ENCODE measurements at places on chromosomes 4 and X.

GRCh38 chrX:54483946-54484345 lies 12.1 kb downstream of the FGD1 start:
- DNase-seq = no peak

- DNase-seq = no peak
Measured at GRCh38 chr4:94548571-94548970, 96.8 kb downstream of the PDLIM5 start.

DNA sequence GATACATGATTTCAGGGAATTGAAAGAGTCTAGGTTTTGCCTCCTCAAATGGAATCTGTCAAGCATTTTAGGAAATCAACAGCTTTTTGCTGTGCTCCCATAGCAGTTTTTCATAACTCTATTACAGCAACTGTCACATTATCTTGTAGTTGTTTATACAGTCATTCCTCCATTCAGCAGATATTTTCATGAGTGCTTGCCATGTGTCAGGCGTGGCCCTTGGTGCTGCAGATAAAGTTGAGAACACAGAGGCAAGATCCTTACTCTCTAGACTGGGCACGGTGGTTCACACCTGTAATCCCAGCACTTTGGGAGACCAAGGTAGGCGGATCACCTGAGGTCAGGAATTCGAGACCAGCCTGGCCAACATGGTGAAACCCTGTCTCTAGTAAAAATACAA lies 67.3 kb downstream of the MCUB start:
- no peak for DNase-seq

DNA sequence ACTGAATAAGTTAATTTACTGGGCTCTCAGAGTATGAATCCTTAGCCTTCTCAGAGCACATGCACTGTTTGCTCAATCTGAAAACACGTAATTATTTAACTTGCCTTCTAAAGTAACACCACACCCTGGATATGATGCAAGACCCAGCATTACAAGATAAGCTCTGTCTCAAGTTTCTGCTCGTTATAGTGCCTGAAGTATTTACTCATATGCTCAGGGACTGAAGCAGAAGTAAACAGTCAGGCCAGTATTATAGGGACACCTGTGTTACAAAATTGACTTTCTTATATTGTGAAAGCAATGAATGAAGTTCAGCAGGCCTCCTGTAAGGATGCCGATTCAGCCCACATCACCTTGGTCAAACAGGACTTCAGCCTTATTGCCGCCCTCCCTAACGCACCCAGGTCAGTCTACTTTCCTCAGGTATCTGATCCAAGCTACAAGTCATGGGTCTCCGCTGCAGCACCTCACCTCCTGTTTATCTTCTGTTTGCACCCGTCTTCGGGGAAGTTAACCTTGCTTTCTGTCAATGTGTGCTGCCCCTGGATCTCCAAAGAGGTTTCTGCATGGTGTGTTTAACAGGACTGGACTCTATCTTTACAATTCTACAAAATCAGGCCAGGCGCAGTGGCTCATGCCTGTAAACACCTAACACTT lies 42.8 kb upstream of the KLF3 start:
- peak; percentile 35 for DNase-seq

DNA sequence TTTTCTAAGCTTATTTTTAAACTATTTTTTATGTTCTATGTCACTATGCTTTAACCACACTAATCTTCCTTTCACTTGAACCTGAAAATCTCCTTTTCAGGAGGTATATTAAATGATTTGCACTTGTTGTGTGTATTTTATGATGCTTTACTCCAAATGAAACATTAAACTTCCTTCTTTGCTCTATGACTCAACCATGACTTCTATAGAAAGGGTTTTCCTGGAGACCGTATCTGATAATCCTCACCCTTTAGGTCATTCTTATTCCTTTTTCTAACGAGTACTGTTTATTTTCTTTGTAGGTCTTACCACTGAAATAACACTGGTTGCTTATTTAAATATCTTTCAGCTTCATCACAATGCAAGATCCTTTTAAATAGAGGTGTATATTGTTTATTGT lies 1163.2 kb downstream of the PCDH18 start:
- no peak for DNase-seq

GRCh38 chrX:137031517-137032340 lies 2.1 kb downstream of the GPR101 start:
- no peak for DNase-seq

DNA sequence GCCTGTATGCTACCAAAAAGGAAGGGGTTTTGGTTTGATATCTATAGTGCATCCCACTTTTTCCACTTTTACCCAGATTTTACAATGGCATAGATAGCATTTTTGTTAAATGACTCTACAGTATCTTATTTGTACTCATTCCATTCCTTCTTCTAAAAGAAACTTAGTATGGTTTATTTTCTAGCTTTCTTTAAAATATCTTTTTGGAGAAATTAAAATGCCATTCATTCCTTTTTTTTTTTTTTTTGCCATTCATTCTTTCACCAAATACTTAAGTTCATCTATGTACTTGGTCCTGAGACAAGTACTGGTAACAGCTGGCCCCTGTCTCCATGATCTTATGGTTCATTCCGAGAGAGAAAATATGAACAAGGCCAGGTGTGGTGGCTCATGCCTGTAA lies 49.1 kb downstream of the MID1 start:
- DNase-seq = no peak

DNA sequence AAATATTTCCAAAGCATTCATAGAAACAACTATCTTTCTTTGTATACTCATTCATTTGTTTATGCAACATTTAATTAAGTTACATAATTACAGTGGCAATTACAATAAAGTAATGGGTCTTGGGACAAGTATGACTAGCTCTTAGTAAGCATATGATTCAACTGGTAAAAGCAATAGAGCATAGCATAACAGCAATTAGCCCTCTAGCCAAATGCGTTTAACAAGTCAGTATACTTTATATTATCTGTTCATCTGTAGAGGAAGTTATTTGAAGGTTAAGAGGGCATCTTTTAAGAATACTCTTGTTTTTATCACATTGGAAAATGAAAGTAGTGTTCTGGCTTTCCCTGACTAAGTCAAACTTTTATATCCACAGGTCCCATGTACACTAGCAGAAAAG lies 198.1 kb upstream of the UGT8 start:
- no peak for DNase-seq

All from NCI-H510A (cell line).